ENCODE measurements at places on chromosomes 2 and 18.

DNA sequence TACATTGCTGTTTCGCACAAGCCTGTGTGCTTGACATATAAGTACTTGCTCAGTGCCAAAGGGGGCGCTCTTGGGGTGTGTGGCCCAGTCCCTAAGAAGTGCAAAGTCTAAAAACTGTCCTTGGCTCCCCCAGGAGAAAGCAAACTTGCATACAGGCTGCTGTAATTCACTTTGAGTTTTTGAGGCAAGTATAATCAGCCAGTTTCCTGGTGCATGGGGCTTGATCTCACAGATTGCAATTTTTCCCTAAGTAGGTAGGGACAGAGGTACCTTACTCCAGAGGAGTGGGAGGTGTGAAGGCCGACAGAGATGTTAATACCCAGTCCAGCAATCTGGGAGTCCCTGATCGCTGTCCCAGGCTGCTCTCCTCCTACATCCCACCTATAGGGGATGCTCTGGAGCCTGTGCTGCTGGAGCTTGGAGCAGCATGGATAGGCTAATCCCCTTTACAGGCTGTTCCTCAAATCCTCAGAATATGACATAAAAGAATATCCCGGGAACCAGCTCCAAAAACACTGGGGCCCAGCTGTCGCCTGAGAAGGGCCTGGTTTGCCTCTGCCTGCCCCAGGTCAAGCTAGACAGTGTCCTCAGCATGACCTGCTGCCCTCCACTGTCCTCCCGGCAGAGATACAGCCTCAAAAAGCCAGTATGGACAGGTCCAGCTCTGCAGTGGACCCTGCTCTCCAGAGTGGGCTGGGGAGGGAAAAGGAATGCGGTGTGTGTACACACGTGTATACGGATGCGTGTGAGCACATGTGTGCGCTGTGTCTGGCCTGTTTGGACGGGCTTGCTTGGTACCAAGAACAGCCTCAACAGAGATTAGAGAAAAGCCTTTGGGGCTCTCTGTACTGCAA is 136.5 kb upstream of the HAAO start:
- no peak for DNase-seq

GRCh38 chr18:46224181-46224775 is 120.1 kb downstream of the HAUS1 start:
- no peak for DNase-seq

DNA sequence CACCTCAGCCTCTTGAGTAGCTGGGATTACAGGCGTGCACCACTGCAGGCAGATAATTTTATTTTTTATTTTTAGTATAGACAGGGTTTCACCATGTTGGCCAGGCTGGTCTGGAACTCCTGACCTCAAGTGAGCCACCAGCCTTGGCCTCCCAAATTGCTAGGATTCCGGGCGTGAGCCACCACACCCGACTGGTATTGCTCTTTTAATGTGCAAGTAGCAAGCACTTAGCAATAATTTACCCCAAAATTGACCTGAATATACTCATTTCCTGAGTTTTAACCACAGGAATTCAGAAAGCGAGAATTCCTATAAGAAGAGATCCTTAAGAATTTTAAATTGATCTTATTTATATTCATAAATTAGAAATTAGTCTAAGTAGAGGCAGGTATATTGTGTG is 169.1 kb downstream of the CDH2 start:
- DNase-seq: no peak

GRCh38 chr2:107534926-107535325 is 291.8 kb upstream of the RGPD4 start:
- DNase-seq: no peak

DNA sequence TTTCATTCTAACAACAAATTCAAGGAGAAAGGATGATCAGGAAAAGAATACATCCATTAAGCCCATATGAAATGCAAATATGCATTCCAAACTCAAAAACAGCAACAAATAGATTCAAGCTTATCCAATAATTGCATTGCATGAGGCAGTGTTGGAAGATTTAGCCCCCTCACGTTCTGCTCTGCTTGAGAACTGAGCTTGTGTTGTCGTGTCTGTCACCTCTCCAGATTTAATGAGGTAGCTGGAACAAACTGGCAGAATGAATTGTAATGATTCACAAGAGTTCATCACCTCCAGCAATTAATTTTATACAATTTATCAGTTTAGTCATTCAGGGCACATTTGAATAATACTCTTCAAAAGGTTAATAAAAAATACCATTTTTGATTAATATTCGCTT is 54.8 kb downstream of the AP1S3 start:
- DNase-seq: no peak

DNA sequence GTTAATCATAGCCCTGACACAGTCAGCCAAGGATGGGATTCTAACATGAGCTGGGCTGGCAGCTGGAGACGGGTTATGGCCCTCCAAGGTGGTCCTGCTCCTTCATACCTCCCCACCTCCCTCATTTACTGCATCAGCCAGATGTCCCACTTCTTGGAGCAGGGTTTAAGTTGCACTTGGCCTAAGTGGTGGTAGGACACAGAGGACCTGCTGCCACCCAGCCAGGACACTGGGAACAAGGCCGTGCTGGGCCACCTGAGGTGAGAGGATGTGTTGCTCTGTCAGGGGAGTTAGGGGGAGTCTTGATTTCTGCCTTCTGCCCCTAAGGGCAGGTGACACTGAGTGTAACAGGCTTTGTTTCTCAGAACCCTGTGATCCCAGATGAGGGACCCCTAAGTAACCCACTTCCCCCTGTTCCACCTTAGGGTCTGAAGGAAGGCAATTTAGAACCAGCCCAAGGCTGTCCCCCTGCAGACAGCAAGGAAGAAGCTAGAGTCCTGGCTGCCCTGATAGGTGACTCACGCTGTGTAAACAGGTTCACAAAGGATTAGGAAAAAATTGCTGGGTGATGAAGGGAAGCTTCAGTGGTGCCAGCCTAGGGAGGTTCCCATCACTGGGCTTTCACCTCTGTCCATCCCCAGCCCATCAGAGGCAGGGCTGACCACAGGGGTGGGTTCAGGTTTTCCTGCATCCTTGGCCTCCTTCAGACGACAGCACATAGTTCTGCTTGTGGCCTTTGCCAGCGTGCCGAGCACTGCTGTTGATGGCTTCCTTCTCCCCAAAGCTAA is 114.3 kb upstream of the MCFD2 start:
- DNase-seq: no peak

DNA sequence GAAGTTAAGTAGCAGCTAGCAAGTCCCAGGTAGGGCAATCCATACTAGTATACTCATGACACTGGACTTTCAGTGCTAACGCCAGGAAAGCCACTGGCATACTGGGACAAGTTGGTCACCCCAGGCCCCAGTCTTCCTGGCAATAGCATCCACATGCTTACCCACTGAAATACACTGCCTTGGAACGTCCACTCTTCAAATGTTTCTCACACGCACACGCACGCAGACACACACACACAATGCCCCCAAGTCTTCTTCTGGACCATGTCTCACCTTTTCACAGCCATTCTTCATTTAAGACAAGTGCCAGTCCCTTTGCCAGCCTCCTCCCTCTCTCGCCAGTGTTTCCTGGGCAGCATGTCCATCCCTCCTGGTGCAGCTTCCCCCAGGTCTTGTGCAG is 8.7 kb upstream of the TEX261 start:
- DNase-seq: no peak
